ENCODE measurements at places on chromosomes 4 and X.

GRCh38 chr4:78336093-78336943 is 215.3 kb upstream of the ANXA3 start:
- DNase-seq = no peak

GRCh38 chr4:122661176-122662160 is 40.6 kb upstream of the IL21 start:
- no peak for DNase-seq

GRCh38 chrX:20431486-20431885 is 164.8 kb upstream of the RPS6KA3 start:
- DNase-seq = no peak

GRCh38 chr4:116332508-116332907 is 752.9 kb downstream of the TRAM1L1 start:
- DNase-seq = no peak

DNA sequence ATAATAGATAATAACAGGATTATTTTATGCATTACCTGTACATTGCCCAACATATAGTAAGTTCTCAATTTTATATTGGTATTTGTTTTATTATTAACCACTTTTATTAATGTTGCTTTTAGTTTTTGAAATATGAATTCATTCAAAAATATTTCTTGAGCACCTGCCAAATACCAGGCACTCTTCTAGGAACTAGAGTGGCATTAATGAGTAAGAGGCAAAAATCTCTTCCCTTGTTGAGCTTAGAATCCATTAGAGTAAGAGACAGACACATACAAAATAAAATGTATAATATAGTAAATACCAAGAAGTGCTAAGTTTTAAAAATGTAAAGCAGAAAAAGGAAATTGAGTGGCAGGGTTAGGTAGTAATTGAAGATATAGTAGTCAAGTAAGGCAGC is 45.8 kb downstream of the TET2 start:
- no peak for DNase-seq

DNA sequence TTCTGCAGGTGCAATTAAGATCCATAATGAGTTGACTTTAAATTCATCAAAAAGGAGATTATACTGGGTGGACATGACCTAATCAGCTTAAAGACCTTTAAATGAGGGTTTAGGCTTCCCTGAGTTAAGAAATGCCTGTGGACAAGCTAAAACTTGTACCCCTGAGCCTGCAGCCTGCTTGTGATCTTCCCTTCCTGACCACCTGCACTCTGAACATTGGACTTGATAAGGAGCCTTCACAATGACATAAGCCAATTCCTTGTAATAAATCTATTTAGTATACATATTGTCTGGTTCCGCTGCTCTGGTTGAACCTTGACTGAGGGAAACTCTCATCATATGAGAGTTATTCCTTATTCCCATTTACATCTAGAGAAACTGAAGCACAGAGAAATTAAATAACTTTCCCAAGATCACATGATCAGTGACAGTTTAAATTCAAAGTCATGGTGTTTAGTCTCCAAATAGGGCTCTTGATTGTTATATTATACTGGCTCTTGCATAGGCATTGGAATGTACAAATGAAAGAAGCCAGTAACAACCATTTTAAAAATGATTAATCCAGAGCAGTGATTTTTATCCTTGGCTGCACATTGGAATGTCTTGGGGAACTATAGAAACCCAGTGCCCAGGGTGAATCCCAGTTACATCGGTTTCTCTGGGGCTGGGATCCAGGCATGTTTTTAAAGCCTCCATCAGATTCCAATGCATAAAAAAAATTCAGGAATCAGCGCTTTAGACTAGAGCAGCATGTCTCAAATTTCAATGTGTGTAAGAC is 136.1 kb downstream of the MSL3 start:
- no peak for DNase-seq

DNA sequence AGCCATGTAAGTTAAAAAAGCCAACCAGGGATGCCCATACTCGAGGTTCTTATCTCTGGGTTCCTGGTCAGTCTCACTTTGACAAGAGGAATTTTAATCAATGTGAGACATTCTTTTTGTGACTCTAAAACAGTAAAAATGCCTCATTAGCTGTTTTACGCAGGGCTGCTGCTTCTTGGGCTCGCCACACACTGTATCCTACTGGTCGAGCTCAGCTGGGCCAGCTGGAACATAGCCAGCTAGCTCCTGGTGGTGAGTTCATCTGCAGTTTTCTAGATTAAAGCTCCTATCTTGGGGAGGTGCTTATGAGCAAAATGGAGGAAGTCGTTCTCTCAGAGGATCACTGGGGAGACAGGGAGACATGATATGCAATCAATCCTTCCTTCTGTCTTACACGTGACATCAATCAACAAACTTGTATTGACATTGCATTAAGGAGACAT is 55.9 kb upstream of the LEF1 start:
- peak; percentile 58 for DNase-seq

- no peak for DNase-seq
These were observed 40.9 kb downstream of the MOB1B start for GRCh38 chr4:70943114-70943513.

DNA sequence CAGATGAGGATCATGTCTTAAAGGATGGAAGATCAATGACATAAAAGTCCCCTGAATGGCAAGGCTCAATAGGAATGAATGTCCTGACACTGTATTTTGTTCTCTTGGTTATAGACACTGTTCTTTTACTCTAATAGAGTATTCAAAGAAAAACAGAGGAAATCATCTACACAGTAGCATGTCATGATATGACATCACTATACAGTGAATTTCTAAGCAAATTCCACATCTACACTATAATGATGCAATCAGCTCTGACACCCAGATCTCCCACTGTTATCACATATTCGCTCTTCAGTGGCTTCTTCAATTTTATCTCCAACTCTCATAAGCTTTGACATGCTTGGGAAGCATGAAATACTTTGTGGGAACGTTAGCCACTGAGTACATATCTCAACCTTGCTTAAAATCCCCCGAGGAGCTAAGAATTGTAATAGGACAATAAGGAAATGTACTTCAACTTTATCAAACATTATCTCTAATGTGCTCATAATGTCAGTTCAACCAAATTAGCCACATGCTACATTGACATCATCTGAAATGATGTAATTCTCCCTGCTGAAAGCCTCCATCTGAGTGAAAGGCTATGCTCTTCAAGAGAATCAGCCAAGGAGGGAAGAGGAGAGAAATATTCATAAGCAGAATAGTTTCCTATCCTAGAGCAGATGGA is 139.6 kb upstream of the PTCHD1 start:
- DNase-seq = no peak

DNA sequence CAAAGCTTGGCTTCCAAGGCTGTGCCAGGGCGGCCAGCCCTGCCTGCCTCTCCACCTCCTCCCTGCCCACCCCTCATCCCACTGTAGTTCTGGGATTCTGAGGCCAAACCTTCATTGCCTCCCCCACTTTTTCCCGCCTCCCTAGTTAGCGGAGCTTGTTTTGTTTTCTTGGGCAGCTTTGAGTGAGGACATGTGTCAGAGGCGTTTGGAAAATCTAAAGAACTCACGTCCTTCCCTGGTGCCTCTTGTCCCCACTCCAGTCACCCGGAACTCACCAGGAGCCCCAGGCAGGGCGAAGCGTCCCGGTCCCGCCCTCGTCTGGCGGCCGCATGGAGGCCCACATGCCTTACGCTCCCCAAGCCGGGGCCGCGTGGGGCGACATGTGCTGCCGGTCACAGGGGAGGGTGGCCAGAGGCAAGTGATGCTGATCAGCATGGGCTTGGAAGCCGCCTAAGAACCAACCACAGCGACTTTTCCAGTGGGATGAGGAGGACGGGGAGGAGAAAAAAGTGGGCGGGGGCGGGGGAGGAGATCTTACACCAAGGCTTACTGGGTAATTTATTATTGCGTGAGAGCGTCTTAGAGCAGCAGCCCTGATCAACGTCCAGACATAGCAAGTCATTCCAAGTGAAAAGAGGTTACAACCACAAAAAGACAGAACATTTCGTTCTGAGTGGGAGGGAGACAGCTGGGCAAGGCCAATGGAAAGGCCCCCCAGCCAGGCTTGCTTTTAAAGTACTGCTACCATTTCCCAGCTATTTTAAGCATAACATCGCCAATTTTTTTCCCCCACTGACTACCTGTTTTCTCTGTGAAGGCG is 48.5 kb downstream of the PRPS1 start:
- DNase-seq = peak; percentile 84

DNA sequence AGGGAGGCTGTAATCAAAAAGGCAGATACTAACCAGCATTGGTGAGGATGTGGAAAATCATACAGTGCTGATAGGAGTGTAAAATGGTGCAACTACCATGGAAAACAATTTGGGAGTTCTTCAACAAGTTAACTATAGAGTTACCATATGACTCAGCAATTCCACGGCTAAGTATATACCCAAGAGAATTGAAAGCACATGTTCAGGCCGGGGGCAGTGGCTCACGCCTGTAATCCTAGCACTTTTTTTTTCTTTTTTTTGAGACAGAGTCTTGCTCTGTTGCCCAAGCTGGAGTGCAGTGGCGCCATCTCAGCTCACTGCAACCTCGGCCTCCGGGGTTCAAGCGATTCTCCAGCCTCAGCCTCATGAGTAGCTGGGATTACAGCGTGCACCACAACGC is 15.0 kb upstream of the CD99L2 start:
- no peak for DNase-seq

GRCh38 chr4:152100379-152101201 is 339.8 kb upstream of the GATB start:
- DNase-seq = no peak

- DNase-seq = no peak
These were observed 46.3 kb downstream of the ATP1B4 start for GRCh38 chrX:120408168-120408567.

DNA sequence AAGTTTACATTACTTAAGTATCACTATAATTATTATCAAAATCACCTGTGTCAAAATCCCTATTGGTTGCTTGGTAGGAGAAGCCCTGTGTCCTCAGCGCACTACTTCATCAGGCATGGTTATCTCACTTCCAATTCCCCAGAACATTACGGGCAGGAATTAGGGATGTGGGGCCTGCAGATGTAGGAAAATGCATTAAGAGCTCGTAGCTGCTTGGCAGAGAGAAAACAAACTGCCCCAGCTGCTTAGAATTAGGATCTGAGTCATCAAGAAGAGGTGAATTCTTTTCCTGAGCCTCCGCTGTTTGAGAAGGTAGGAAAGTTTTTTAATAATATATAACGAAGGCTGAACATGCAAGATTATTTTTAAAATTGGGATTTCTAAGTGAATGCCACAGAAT is 31.1 kb upstream of the CLNK start:
- DNase-seq = no peak

DNA sequence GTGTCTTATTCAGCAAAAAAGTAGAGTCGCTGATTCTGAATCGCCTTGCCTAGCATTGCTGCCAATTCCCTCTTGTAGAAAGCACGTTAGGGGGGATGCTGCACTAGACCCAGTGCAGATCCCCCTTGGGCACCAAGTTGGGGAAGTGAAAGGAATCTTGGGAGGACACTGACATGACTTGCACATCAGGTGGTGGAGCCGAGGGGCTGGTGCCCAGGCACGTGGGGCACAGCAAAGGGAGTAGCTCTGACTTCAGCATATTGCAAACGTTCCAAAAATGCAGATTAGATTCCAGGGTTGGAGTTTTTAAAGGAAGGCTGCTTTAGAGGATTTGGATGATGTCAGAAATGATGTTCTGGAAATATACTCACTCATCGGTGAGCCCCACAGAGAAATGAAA is 47.4 kb upstream of the GPM6B start:
- no peak for DNase-seq

- no peak for DNase-seq
These were observed 88.5 kb downstream of the PDS5A start for GRCh38 chr4:39889226-39889625.

- no peak for DNase-seq
These were observed 90.8 kb upstream of the PPP2R3B start for GRCh38 chrX:477441-478012.

DNA sequence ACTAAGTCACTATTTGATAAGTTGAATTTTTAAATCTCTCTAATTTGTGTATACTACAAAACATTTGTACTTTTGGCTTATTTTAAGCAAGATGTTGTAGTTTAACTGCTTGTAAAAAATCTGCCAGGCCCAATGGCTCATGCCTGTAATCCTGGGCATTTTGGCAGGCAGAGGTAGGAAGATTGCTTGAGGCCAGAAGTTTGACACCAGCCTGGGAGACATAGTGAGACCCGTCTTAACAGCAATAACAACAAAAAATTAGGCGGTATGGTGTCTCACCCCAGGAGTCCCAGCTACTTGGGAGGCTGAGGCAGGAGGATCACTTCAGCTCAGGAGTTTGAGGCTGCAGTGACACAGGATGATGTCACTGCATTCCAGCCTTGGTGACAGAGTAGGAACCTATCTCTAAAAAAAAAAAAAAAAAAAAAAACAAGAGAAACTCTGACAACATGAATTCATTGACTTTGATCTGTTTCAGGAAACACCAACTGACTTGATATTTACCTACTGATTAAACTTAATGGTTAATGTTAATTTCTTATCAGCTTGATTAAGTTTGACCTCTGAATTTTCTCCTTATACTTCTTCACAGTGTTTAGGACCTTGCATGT is 8.9 kb downstream of the FHIP1A start:
- DNase-seq = no peak

DNA sequence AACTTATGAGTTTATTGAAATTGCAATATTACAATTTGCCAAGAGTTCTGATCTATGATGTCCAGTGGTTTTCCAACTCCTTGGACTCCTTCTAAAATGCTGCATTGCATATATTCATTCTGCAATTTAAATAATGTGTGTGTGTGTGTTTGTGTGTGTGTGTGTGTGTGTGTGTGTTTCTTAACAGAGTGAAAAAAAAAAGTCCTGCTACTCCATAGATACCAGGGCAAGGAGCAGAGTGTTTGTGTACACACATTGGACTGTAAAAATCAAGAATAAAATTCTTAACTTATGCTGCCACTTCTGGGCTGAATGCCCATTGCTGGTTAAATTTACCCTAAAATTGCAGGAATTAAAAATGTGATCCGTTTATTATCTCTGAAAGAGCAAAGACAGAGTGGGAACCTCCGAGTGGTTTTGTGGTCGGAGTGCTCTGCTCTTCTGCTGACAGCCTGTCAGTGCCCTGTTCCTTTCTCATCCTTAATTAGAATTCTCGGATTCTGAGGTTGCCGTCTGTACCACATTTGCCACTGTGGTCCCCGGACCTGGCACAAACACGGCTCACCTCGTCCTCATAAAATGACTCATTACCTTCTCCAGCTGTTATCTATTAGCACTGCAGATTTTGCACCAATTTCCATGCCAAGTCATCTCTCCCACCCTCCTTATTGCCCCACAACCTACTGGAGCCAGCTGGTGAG is 355.5 kb downstream of the KCNIP4 start:
- DNase-seq = no peak

DNA sequence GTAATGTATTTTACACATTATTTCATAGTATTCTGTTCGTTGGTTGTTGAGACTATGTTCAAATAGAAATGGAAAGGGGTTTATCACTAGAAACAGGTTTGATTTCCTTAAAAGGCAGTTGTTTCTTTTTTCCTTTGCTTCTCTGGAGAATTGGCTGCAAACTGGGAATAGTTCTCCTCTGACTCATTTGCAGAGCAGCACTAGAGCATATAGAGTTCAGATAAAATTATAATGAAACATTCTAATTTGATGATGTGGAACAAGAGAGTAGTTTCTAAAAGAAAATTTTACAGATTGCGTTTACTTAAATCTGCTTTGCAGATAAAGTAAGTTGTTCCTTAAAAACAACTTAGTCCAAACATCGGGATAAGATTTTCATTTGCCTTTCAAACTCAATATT is 29.7 kb downstream of the SYNPO2 start:
- DNase-seq = no peak
